ENCODE measurements at places on chromosomes 13 and 19.
A peak's percentile ranks its signal among the peaks of the same experiment; 100 is the strongest.

DNA sequence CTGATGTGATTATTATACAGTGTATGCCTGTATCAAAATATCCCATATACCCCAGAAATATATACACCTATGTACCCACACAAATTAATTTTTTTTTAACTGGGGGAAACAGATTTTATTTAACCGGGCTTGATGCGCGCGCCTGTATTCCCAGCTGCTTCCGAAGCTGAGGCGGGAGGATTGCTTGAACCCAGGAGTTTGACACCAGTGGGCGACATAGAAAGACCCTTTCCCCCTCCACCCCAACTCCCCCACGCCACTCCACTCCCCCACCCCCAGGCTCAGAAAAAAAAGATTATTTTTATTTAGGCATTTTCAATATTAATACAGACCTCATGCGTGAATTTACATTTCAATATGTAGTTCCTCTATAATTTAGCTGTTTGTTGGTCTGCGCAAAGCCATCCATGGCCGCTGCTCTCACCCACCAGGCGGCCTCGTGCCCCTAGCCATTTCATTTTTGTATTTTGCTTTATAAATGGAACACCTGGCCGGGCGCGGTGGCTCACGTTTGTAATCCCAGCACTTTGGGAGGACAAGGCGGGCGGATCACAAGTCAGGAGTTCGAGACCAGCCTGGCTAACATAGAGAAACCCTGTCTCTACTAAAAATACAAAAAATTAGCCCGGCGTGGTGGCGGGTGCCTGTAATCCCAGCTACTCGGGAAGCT is 836 bp upstream of the VPS36 start:
- no peak for DNase-seq

- no peak for DNase-seq
Observed at GRCh38 chr13:29279356-29280254, 315.9 kb downstream of the SLC7A1 start.

DNA sequence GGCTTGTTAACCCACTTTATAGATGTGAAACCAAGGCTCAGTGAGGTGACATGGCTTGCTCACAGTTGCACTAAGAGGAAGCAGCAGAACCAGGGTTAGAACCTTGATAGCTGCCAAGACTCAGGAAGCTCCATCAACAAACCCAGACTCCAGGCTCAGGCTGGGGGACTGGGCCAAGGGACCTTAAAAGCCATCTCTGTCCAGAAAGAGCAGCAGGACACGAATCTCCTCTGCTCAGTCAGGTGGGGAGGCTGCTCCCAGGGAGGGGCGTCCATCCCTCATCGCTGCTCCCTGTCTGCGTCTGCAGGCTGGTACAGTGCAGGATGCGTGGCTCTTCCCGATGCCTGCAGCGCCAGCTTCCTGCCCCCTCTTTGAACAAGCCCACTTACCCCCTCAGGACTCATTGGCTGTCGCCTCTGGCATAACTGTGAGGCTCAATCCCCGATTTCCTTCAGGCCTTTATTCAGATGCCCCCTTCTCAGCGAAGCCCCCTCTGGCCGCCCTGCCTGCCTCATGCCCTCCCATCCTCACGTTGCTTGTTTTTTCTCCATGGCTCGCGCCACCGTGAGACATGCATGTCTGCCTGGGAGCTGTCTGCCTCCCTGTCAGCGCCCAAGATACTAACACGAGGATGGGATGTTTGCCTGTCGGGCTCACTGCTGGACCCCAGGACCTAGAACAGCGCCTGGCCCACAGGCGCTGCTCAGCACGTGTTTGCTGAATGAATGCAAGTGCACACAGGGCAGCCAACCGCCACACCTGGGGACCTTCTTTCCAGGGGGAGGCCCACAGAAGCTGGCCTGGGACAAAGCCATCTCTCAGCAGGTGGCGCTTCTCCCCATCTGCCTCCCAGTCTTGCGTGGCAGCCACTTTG is 21.5 kb downstream of the AKT2 start:
- no peak for DNase-seq

DNA sequence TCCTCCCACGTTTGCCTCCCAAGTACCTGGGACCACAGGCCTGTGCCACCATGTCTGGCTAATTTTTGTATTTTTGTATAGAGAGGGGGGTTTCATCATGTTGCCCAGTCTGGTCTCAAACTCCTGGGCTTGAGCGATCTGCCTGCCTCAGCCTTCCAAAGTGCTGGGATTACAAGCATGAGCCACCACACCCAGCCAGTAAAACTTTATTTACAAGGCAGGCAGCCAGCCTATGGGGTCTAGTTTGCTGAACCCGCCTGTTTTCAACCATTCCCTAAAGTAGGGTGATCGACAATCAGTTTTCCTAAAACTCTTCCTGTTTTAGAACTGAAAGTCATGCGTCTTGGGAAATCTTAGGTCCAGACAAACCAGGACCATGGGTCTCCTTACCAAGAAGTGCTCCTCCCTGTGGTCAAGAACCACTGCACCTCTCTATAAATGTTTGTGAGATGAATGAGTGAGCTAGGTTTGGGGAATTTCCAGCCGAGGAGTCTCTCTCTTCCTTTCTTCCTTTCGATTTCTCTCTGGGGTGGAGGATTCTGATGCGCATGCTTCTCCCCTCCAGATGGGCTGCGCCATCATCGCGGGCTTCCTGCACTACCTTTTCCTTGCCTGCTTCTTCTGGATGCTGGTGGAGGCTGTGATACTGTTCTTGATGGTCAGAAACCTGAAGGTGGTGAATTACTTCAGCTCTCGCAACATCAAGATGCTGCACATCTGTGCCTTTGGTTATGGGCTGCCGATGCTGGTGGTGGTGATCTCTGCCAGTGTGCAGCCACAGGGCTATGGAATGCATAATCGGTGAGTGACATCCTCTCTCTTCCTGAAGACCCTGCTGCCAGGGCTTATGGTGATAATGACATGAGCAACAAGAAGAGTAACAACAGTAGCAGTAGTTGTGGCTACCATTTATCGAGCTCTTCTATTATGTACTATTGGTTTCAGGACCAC is 38.7 kb downstream of the ADGRE1 start:
- DNase-seq, result peak; percentile 62

- no peak for DNase-seq
Observed at GRCh38 chr13:85223883-85224656, 575.1 kb downstream of the SLITRK6 start.

- DNase-seq, result no peak
Observed at GRCh38 chr13:72805676-72806346, 23.9 kb downstream of the PIBF1 start.

- DNase-seq, result no peak
Observed at GRCh38 chr13:27709779-27710178, 82.5 kb upstream of the GSX1 start.

GRCh38 chr19:17486545-17487240 is 16.4 kb downstream of the SLC27A1 start:
- DNase-seq, result no peak

- DNase-seq, result no peak
Observed at GRCh38 chr13:58048670-58049069, 417.1 kb downstream of the PCDH17 start.

GRCh38 chr19:13985771-13986347 is 20.3 kb downstream of the RFX1 start:
- no peak for DNase-seq

DNA sequence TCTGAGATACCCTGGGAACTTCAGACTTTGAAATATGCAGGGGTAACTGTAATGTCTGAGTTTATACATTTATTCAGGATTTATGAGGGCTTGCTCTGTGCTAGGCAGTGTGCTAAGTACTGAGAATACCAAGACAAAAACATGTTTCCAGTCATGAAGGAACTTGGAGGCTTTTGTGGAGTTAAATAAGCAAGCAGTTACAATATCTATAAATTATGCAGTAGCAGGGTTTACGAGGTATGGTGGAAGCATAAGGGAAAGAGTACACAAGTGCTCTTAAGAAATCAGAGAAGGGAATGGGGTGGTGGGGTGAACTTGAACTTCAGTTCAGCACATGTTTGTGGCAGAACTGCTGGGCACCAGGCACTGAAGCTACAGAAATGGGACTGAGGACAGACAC is 28.0 kb downstream of the MAB21L1 start:
- DNase-seq, result no peak

DNA sequence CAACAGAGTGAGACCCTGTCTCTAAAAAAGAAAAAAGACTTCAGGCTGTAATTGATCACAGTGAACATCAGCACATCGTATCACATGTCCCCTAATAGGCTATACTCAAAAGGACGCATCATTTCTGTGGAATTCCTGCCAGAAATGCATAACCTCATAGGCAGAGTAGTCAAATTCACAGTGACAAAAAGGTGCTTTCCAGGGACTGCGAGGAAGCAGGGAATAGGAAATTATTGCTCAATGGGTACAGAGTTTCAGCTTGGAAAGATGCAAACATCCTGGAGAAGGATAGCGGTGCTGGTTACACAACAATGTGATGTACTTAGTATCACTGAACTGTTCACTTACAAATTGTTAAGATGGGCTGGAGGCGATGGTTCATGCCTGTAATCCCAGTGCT is 41.1 kb upstream of the MRI1 start:
- no peak for DNase-seq

DNA sequence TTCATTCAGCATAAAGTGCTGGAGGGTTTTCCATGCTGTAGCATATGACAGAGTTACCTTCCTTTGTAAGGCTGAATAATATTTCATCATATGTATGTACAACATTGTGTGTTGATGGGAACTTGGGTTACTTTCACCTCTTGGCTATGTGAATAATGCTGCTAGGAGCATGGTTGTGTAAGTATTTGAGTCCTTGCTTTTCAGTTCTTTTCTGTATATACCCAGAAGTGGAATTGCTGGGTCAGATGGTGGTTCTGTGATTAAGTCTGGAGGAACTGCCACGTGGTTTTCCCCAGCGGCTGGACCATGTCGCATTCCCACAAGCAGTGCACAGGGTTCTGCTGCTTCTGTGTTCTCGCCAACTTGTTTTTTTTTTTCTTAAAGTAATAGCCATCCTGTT is 101.2 kb upstream of the TEX29 start:
- no peak for DNase-seq

DNA sequence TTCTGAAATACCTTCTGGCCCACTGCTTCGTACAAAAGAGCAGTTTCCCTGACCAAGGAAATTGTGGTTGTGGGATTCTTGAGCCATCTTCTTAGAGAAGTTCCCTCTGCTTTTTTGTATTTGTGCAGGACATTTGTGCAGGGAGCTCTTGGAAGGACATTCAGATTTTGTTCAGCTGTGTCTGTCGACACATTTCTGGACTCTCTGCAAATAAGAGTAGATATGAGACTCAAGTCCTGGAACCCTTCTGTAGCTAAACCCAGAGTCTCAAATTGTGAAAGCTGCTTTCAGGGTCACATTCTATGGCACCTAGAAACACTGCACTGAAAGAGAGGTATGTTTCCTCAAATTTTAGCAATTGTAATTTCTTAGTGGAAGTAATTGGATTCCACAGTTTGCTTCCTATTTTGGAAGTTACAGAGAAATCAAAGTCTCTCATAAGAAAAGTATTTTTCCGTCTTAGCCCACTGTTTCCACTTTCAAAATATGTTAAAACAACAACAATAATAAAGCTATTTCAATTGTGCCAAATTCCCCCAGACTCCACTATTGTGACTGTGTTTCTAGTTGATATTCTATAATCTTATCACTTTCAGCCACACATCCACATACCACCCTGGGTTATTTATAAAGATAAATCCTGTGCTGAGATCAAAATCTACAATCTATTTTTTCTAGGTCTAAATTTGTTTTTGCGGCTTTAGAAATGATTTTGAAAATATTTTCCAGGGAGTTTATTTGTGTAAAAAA is 224.0 kb downstream of the COG6 start:
- no peak for DNase-seq

DNA sequence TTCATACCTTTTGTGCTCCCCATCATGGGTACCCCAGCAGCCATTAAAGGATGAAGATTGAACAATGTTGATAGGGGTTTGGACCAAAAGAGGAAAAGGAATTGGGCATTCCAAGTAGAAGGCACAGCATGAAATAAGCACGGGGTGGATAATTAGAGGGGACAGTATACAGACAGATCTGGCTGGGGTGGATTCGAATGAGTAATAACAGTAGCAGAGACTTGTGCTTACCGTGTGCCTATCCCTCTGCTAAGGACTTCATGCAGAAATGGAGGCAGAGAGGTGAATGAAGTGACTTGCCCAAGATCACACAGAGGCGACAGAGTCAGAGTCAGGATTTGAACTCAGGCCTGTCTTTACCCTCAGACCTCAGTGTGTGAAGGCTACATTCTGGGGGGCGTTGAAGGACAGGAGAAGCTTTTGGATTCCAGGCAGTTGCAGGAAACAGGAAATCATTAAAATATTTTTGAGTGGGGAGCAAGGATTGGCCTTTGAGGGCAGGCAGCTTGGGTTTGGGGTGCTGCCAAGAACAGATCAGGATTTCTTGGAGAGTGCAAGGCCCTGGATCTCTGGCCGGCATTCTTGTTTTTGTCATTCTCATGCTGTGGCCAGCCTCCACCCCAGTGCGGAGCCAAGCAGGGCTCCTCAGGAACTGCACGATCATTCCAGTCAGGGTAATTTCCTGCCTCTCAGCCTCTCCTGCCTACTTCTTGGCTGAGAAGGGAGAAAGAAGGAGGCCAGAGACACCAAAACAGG is 18.7 kb downstream of the PAF1 start:
- DNase-seq, result no peak

DNA sequence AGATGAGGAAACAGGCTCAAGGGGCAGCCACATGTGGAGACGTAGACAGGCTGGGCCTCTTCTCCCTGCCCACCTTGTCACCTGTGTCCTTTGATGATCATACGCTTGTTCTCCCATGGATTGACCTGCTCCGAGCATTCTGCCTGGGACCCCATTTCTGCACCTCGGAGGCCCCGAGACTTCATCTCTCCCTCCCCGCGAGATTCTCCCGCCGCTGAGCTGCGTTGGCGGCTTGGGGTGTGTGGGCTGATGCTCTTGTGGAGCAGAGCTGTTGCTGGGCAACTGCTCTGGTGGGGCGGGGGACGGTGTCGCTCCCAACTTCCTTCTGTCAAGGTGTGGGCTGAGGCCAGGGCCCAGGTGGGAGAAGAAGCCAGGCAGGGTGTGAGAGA is 22.1 kb downstream of the MAST3 start:
- DNase-seq, result peak; percentile 69

- DNase-seq, result no peak
Observed at GRCh38 chr19:50518091-50519005, 4.6 kb upstream of the ASPDH start.

DNA sequence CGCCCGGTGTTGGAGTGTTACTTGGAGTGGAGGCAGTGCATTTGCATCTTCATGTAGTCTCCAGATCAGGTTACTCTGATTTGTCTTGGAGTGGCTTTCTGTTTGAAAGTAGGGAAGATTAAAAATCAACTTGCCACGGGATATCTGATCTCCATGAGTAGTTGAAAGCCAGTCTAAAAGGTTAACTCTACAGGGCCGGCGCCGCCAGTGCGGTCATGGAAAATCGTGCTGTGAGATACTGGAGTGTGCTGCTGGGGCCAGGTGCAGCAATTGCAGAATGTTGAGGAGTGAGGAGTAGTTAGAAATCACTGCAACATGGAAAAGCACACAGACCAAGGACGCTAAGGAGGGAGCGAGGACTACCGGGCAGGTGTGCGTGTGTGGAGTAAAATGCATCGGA is 175.0 kb downstream of the STK24 start:
- DNase-seq, result no peak

DNA sequence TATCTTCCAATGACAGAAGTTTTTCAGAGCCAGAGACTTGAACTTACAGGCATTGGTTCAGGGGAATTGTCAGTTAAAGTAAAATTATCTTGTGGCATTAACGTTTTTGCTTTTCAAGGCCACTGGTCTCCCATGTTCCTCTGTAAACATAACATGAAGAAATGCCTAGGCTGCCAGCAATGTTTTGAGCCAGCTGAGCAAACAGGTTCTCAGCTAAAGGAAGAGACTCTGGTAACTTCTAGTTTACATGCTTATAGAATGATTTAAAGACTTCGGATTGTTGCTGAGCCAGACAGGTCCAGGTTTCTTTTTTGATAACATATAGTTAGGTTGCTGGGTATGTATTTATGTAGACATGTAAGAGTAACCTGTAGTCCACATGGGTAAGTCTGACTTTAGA is 35.7 kb downstream of the ZNF493 start:
- no peak for DNase-seq

Data from CD4-positive, alpha-beta T cell treated with Interleukin-17A for 1 hour (primary cell).